ENCODE measurements at places on chromosomes 6 and 20. TPM values are rescaled to one million over a fixed set of nuclear protein-coding genes. Genes with fewer than 3 reads are reported as not detected.
A peak's percentile ranks its signal among the peaks of the same experiment; 100 is the strongest.

SASH1 gene
- total RNA-seq = 5.0 TPM

HLA-DQA1 gene
- not detected for total RNA-seq

PRDM13 gene
- total RNA-seq = 13.9 TPM

COL20A1 gene
- 2.1 TPM for total RNA-seq

DNA sequence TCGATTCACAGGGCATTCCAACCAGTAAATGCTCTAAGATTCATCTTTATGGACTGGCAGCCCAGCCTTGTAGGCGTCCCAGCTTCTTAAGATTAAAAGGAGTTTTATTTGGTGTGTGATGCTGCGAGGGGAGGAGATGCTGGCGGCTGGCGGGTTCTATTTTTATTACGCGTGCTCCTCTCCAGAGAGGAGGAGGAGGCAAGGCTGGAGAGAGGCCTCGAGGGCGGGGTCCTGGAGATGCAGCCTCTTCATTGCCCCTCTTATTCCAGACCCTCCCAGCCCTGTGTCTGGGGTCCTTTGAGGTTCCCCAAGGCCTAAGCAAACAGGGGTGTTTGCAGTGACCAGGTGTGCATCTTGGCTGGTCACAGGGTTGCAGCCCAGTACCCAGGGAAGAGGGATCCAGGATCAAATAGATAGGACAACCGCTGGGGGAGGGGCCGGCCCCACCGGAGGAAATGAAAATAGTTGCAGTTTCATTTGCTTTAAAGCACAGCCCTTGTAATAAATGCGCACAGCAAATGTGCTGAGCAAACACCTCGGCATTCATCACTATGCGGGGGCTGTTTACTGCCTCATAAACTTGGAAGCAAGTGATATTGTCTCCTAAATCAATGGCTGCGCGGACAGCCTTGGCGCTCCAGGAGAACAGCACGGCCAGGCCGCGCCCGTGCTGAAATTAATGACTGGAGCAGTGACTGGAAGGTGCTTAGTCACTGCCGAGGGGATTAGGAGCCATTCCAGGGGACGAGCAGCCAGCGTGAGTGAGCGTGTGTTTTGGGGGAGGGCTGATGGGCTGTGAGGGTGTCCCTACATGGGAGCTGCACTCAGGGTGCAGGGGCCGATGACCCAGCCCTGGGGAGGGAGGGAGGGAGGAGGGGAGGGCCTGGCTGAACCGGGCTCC lies 83.0 kb downstream of the TMEM242 start:
- H3K27ac ChIP-seq = no peak overlapping the region
- peaks cover 18% of the 10 kb centered on the region for H3K27me3 ChIP-seq
- peaks cover 6% of the 10 kb centered on the region for H3K36me3 ChIP-seq
- no peak overlapping the region for H3K4me3 ChIP-seq

DNA sequence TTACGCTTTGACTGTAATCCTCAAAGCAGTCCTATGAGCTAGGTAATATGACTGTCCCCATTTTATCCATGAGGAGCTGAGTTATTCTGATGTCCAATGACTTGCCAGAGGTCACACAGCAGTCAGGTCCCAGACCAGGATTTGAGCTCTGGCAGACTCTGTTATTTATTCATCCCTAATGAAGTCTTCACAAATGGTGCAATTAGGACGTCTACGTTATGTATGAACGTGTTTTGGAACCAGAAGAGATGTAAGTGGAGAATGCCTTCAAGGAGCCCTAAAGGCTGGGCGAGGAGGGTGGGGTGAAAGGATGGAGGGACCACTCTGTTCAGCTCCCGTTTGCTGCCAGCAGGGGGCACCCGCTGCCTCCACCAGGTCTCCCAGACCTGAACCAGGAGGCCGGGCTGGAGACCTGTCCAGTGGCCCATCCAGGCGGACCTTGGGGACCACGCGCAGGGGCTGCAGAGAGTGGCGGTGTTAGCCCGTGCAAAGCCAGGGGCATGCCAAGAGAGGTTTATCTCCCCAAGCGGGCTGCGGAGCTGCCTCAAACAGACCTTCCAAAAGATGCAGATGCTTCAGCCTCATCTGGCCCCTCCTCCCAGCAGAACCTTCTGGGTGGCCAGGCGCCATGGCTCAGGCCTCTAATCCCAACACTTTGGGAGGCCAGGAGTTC lies 15.2 kb upstream of the ZNF335 start:
- DNase-seq = peak; percentile 88
- no peaks in the 10 kb centered on the region for H3K36me3 ChIP-seq
- no peak overlapping the region for H3K4me3 ChIP-seq
- peaks cover 1% of the 10 kb centered on the region for H3K27me3 ChIP-seq
- no peak overlapping the region for H3K27ac ChIP-seq
- peaks cover 11% of the 10 kb centered on the region for H3K4me1 ChIP-seq

DNA sequence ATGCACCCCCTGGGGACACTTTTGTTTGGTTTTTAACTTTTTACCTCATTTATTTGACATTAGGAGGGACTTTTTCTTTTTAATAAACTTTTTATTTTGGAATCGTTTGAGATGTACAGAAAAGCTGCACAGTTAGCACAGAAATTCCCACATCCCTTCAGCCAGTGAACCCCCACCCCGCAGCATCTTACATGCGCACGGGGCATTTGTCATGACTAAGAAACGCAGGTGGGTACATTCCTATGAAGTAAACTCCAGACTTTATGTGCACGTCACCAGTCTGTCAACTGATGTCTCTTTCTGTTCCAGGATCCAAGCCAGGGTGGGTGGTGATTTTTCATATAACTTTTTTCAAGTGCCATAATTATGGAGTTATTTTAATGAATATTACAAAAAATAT lies 4.9 kb upstream of the ZNF831 start:
- no peaks in the 10 kb centered on the region for H3K27me3 ChIP-seq
- no peaks in the 10 kb centered on the region for H3K4me1 ChIP-seq
- H3K27ac ChIP-seq = no peak overlapping the region
- H3K36me3 ChIP-seq = no peaks in the 10 kb centered on the region

- H3K36me3 ChIP-seq = no peaks in the 10 kb centered on the region
- no peak overlapping the region for H3K4me3 ChIP-seq
- no peaks in the 10 kb centered on the region for H3K27me3 ChIP-seq
- no peak overlapping the region for H3K27ac ChIP-seq
Observed at GRCh38 chr6:143196525-143197225, 136.0 kb downstream of the AIG1 start.
